Transverse colon (tissue), 4 donors: ENCODE measurements at places on chromosomes 7 and 10. TPM values are rescaled to one million over a fixed set of nuclear protein-coding genes. Genes with fewer than 3 reads are reported as not detected.

- H3K27me3 ChIP-seq: no peaks in the 10 kb centered on the region
- no peak overlapping the region for H3K4me3 ChIP-seq
- H3K27ac ChIP-seq: no peak overlapping the region
- H3K4me1 ChIP-seq: no peaks in the 10 kb centered on the region
- no peak for DNase-seq
Observed at GRCh38 chr10:11301571-11302111, 284.0 kb downstream of the CELF2 start.

The PYROXD2 gene
- total RNA-seq: 8.3 TPM

The GRID2IP gene
- 0.95 TPM for total RNA-seq

The OR9A2 gene
- not detected for total RNA-seq

DNA sequence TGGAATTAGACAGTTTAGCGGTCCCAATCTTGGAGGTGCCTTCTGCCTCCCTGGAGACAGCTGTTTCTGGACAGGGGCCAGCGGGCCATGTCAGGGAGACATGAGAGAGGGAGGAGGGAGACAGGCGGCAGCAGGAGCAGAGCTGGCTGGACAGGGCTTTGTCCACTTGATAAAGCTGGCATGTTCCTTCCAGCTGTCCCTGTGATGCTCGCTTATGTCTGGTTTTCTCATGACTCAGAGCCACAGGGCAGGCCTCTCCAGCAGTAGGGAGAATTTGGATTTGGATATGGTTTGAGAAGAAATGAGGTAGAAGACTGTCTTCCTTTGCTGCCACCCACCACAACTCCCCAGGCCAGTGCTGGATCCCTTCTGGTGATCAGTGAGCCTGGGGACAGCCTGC is 51.7 kb upstream of the SORCS3 start:
- no peaks in the 10 kb centered on the region for H3K4me1 ChIP-seq
- DNase-seq: no peak
- H3K27ac ChIP-seq: no peak overlapping the region
- H3K27me3 ChIP-seq: no peaks in the 10 kb centered on the region

GRCh38 chr7:83101530-83101929 is 61.2 kb downstream of the PCLO start:
- H3K36me3 ChIP-seq: no peaks in the 10 kb centered on the region
- DNase-seq: no peak
- H3K27ac ChIP-seq: no peak overlapping the region
- no peaks in the 10 kb centered on the region for H3K27me3 ChIP-seq

The UMAD1 gene
- 21.0 TPM for total RNA-seq

DNA sequence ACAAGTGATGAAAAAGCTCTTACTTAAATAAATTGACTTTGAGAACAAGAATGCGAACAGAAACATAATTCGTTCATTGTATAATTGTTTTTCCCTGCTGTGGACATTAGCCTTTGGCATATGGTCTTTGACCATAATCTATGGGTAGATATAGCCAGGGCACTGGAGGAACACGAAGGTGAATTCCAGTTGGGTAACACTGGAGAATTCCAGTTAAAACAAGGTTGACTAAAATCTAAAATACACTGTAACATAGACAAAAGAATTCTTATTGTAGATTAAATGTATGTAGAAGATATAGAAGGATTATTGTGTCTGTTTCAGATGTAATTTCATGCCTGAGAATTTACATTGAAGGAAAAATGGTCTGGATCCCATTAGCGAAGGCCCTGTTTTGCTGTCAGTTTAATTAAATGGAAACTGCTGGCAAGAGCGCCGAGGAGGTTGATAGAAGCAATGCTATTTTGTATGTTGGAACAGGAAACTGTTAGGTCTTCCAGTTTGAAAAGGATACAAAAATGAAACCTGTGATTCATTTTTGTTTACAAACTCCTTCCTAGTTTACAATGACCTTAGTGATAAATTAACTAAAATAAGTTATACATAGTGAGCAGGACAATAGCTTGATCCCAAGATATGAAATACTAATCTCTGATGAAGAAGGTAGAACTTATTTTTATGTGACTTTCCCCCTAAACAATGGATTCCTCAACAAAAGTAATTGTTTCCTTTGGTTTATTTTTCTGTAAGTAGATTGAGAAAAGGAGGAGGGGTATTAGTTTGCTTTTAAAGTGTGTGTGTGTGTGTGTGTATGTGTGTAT is 68.9 kb downstream of the ARID5B start:
- no peak for DNase-seq
- peak overlapping the region; percentile 61 for H3K27ac ChIP-seq
- no peaks in the 10 kb centered on the region for H3K36me3 ChIP-seq
- H3K4me3 ChIP-seq: no peak overlapping the region
- H3K4me1 ChIP-seq: peaks cover 28% of the 10 kb centered on the region

GRCh38 chr7:44761207-44762161 is 12.8 kb downstream of the ZMIZ2 start:
- peak overlapping the region; percentile 71 for H3K27ac ChIP-seq
- H3K27me3 ChIP-seq: no peaks in the 10 kb centered on the region
- H3K4me3 ChIP-seq: no peak overlapping the region
- H3K36me3 ChIP-seq: peaks cover 10% of the 10 kb centered on the region

DNA sequence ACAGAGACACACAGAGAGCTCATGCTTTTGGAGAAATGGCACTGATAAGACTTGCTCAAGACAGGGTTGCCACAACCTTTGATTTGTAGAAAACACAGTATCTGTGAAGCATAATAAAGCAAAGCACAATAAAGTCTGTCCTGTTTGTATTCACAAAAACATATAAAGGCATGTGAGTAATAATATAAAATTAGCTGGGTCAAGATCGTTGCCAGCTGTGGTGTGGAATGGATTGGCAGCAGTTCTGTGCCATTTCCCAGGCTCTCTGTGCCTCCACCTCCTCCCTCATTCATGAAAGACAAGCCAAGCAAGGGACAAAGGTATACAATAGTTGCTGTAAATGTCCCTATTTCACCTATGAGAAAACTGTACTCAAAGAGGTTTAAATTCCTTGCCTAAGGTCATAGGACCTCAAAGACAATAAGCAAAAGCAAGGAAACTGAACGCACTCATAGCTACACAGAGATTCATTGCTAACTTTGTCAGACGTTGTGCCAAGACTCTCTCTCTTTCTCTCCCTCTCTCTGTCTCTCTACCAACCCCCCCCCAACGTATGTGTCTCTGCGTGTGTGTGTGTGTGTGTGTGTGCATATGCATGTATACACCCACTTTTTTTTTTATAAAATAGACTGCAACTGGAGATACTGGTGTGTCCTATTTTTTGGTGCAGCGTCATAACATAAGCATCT is 31.8 kb downstream of the CHST3 start:
- H3K4me3 ChIP-seq: no peak overlapping the region
- H3K36me3 ChIP-seq: no peaks in the 10 kb centered on the region
- no peaks in the 10 kb centered on the region for H3K27me3 ChIP-seq
- H3K4me1 ChIP-seq: peaks cover 32% of the 10 kb centered on the region
- peak overlapping the region; percentile 31 for H3K27ac ChIP-seq
- no peak for DNase-seq

The TCAF2 gene
- 3.0 TPM for total RNA-seq

- no peaks in the 10 kb centered on the region for H3K36me3 ChIP-seq
- no peak overlapping the region for H3K4me3 ChIP-seq
- H3K27ac ChIP-seq: no peak overlapping the region
- H3K27me3 ChIP-seq: no peaks in the 10 kb centered on the region
Observed at GRCh38 chr7:144822223-144822622, 13.6 kb downstream of the TPK1 start.

The LRRC18 gene
- not detected for total RNA-seq

DNA sequence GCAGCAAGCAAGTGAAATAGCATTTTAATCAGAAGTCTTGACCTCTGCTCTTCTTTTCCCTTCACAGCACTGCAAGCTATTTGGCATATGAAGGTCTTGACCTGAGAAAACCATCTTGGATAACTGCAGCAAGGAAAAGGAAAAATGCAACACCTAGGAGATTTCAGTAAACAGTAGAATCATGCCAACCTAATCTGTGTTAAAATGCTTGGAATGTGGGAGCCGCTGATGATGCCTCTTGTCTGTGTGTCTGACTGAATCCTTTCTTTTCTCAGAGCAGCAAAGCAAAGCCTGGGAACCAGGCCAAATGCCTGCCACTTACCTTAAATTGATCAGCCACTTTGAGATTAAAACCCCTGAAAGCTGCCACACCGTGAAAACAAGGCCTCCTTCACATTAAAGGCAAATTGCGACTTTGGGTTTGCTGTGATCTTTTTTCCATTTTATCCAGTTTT is 80.4 kb upstream of the CDK6 start:
- H3K27me3 ChIP-seq: no peaks in the 10 kb centered on the region
- H3K36me3 ChIP-seq: no peaks in the 10 kb centered on the region
- no peak overlapping the region for H3K4me3 ChIP-seq
- H3K27ac ChIP-seq: no peak overlapping the region
- H3K4me1 ChIP-seq: no peaks in the 10 kb centered on the region
- DNase-seq: no peak

- DNase-seq: peak; percentile 87
- H3K4me3 ChIP-seq: no peak overlapping the region
- H3K27ac ChIP-seq: peak overlapping the region; percentile 86
- H3K4me1 ChIP-seq: peaks cover 29% of the 10 kb centered on the region
- H3K36me3 ChIP-seq: no peaks in the 10 kb centered on the region
Observed at GRCh38 chr10:5609952-5610616, 56.3 kb downstream of the ASB13 start.

- no peaks in the 10 kb centered on the region for H3K36me3 ChIP-seq
- no peak for DNase-seq
- H3K27me3 ChIP-seq: no peaks in the 10 kb centered on the region
- no peak overlapping the region for H3K4me3 ChIP-seq
- H3K27ac ChIP-seq: no peak overlapping the region
Observed at GRCh38 chr10:29651767-29652166, 17.0 kb upstream of the SVIL start.

GRCh38 chr10:129810-130209 is 5.4 kb upstream of the ZMYND11 start:
- peaks cover 13% of the 10 kb centered on the region for H3K4me1 ChIP-seq
- no peak for DNase-seq
- no peaks in the 10 kb centered on the region for H3K36me3 ChIP-seq
- H3K4me3 ChIP-seq: no peak overlapping the region

- H3K4me3 ChIP-seq: no peak overlapping the region
- H3K4me1 ChIP-seq: peaks cover 13% of the 10 kb centered on the region
- H3K36me3 ChIP-seq: no peaks in the 10 kb centered on the region
- H3K27ac ChIP-seq: peak overlapping the region; percentile 56
- H3K27me3 ChIP-seq: no peaks in the 10 kb centered on the region
- DNase-seq: no peak
Observed at GRCh38 chr10:3484306-3485056, 300.5 kb downstream of the KLF6 start.

- no peak overlapping the region for H3K4me3 ChIP-seq
- H3K4me1 ChIP-seq: no peaks in the 10 kb centered on the region
- no peak for DNase-seq
- H3K36me3 ChIP-seq: no peaks in the 10 kb centered on the region
Observed at GRCh38 chr10:3342771-3343170, 170.2 kb upstream of the PITRM1 start.

The WNT2 gene
- total RNA-seq: not detected
